Activated CD8-positive, alpha-beta T cell treated with anti-CD3 and anti-CD28 coated beads, Interleukin-2, amount 10 ng/mL, durations not matched to agents 7 days and 5 days (primary cell): ENCODE measurements at places on chromosomes 1 and 21.

DNA sequence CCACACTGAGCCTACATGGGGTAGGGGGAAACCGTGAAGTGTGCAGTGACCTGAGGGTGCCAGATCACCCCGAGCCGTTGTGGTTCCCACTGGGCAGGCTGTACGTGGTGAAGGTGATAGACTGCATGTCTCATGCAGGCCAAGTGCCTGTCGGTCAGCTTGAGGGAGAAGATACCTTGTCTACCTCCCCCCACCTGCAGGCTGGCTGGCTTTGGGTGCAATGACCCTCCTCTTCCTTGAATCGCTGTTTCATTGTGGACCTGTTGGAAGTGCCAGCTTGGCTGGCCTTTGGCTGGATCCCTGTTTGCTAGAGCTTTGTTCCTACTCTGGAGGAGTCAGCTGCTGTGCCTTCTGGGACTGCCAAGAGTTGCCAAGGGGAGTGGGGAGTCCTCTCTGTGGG, 92.5 kb downstream of the GALNT2 start:
- DNase-seq: no peak

GRCh38 chr1:51858892-51859291, 19.6 kb downstream of the NRDC start:
- no peak for DNase-seq

DNA sequence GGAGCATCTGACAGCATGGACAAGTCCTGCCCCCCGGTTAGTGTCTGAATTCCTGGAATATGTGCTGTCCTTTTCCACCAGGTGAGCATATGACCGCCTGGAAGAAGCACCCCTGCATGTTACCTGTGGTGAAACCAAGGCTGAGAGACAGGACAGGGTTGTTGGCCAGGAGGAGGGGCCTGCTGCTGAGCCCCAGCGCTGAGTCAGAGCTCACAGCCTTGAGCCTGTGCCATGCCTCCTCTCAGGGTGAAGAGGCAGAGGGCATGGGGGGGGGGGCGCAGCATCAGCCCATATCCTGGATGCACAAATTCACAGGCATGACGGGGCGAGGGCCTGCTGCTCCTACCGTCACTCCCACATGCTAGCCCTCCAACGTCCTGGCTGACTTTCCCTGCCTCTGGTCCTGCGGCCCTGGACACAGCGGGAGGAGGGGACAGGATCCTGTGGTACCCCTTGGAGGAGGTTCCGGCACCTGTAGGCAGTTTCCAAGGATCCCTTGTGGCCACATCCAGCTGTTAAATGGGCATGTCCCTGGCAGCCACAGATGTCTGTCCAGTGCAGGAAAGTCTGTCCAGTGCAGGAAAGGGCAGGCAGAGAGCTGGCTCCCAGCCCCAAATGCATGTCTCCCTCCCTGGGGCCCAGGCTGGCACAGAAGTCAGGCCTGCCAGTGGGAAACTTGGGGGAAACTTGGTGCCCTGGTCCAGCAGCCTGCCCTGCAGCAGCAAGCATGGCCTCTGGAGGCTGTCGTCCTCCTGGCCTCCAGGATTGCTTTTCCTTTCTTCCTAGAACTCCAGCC, 23.9 kb downstream of the TTC34 start:
- no peak for DNase-seq

DNA sequence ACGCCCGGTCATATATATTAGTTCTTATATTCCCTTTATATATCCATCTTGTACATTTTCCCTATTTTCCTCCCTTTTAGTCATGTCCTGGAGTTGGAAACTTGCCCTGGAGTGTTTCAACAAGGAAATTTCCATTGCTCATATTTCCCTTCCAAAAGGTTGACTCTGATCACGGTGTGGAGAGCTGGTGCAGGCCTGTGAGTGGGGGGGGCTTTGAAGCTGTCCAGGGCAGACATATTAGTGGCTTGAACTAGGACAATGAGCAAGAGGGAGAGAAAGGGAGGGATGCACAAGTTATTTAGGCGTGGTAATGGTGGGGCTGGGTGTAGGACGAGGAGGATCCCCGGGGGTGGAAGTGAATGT, 30.4 kb upstream of the TMEM61 start:
- DNase-seq: no peak
